ENCODE measurements at places on chromosomes 4 and X.

- DNase-seq, result peak; percentile 11
Observed at GRCh38 chr4:85824166-85824945, 349.4 kb downstream of the ARHGAP24 start.

GRCh38 chr4:5568931-5569330 is 139.4 kb downstream of the EVC2 start:
- peak; percentile 36 for DNase-seq

DNA sequence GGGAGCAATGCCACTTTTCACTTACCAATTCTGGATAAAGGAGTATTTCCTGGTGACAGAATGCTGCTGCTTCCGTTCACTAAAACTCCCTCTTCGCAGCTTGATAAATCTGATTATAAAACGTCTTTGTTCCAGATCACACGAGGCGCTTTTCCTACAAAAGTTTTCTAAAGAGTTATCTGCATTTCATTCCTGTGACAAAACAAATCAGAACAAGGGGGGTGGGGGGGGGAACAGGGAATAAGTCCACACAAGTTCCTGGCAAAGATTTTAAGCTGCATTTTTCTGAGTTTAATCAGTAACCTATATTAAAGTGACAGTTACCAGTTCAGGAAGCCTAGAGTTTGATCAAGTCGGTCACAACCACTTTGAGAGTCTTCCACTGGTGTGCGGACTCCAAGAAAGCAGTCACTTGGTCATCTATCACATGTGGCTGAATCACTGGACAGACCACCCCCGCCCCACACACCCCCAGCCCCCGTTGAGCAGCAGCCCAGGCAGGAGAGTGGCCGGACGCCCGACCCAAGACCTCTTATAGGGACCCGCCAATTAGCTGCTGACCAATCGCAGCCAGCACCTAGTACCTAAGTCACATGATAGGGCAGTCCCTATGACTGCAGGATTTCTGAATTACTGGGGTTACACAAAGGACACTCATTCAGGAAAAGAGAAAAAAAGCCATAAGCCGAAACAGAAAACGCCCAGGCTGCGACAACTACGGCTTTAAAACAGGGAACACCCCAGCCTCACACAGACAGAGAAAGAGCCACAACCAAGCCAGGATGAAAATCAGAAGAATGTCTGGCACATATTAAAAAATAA is 569.3 kb upstream of the DIPK2B start:
- no peak for DNase-seq

GRCh38 chr4:126568652-126569570 is 1063.8 kb upstream of the INTU start:
- no peak for DNase-seq

- DNase-seq, result no peak
Observed at GRCh38 chr4:105164548-105164947, 17.9 kb downstream of the TET2 start.

- DNase-seq, result no peak
Observed at GRCh38 chrX:131067846-131068745, 9.9 kb downstream of the ARHGAP36 start.

- no peak for DNase-seq
Observed at GRCh38 chr4:122674371-122674770, 53.5 kb upstream of the IL21 start.

DNA sequence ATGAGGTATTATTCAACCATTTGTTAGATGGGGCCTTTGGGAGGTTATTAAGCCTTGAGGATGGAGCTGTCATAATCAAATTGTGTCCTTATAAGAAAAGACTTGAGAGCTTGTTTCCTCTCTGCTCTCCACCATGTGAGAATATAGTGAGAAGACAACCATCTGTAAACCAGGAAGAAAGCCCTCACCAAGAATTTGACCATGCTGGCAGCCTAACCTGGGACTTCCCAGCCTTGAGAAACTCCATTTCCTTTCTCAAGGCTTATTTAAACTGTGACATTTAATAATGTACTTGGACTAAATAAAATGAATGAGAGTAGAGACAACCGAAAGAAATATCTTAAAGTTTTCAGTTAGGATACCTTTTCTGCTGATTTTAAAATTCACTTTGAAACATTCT is 83.7 kb upstream of the GC start:
- DNase-seq, result no peak

GRCh38 chr4:53205970-53206369 is 159.9 kb downstream of the SCFD2 start:
- DNase-seq, result no peak

GRCh38 chr4:172050911-172051310 is 237.7 kb downstream of the GALNTL6 start:
- DNase-seq, result no peak

DNA sequence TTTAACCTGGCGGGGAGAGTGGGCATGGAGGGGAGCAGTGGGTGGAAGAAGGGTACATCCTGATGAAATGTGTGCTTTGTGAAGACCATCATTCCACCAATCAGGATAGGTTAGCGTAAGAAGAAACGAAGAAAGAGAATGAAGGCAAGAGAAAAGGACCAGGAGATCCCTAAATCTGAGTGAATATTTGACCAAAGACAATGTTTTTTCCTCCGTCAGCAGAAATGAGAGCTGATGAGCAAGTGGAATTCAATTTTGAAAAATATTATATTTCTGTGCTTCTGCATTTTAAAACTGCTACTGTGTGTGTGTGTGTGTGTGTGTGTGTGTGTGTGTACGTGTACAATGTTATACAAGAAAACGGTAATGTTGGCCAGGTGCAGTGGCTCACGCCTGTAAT is 58.3 kb upstream of the NOCT start:
- DNase-seq, result no peak

DNA sequence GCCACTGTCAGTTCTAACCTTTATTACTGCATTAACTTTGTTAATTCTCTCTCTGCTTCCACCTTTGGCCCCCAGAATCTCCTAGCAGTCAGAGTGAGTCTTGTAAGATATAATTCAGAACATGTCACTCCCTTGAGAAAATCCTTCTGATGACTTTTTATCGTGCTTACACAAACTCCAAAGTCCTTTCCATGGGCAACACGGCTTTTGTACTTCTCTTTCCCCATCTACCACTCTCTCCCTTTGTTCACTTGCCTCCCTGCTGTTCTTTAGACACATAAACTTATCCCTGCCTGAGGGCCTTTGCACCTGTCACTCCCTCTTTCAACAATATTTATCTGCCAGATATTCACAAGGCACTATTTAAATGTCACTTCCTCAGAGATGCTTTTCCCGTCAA is 64.8 kb downstream of the MAOB start:
- no peak for DNase-seq

DNA sequence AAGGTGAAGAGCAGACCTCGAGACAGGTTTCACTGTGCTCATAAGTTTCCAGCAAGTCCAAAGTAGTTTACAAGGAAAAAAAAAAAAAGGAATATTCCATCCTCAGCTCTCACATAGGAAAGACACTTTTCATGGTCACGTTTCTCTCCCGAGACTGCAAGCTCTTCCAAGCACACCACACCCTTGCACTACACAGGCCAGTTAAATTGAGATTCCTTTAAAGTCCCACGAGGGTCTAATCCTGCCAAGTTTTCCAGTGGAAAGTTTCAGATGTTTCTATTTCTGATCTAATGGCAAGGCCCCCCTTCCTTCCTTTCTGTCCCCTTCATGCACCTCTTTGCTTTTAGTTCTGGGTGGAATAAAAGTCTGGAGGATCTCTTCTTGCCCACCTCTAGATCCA is 67.9 kb upstream of the PCDH19 start:
- no peak for DNase-seq

- no peak for DNase-seq
Observed at GRCh38 chrX:150759568-150760416, 66.6 kb downstream of the MTMR1 start.

GRCh38 chr4:112515198-112516065 is 548 bp downstream of the NEUROG2 start:
- DNase-seq, result no peak

DNA sequence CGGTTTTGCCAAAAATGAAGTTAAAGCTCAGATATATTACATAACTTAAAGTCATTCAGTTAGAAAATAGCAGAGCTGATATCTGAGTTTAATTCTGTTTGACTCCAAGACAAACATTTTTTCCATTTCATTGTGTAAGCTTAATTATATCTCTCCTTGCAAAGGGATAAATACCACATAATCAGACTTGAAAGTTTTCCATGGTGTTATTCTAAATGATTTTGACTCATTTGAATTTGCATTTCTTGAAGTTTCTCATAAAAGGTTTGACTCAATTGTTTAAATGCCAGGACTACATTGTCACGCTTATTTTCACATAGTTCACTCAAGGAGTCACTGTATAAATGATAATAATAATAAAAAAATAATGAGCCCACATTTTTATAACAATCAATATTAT is 39.4 kb upstream of the DDX60 start:
- no peak for DNase-seq

GRCh38 chr4:136922066-136922465 is 610.2 kb downstream of the PCDH18 start:
- DNase-seq, result no peak

- DNase-seq, result no peak
Observed at GRCh38 chrX:151889421-151889820, 23.3 kb upstream of the MAGEA4 start.

DNA sequence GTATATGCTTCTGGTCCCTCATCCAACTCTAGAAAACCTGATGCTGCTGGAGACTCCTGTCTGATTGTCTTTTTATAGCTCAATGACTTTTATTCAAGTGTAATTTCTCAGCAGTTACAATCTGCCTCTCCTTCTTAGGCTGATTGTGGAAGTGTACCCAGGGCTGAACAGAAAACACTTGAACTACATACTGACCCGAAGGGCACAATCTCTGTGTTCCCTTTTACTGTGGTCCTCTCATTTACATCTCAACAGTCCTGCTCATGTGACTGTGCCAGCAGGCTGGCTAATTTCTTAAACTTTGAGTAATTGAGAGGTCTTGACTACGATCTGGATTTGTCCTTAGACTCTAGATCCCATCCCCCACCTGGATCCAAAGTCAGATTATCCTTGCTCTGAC is 863.4 kb downstream of the PDHA2 start:
- DNase-seq, result no peak

DNA sequence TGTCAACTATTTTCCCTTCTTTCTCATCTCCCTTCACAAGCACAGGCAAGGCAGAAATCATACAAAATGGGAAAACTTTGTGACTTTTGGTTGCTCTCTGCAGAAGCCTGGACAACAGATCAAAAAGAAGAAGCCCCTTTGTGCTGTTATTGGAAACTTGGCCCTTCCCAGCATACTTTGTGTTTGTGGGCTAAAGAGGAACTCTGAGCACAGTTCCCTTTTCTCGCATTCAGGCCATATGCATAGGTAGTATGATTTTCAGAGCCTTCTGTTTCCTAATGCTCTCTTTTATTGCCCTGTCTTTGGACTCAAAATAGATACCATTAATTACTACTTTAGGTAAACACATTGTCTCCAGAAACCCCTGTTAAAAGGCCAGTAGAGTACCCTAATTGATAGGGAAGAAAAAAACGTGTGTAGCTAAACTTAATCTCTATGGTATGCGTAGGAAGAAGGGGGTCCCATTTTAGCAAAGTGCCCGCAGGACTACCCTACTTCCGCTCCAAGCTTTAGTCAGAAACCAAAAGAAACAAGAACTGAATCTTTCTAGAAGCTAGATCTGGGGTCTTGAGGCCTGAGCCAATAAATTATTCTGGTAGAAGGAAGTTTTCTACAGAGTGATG is 26.6 kb downstream of the VSIG4 start:
- DNase-seq, result no peak

DNA sequence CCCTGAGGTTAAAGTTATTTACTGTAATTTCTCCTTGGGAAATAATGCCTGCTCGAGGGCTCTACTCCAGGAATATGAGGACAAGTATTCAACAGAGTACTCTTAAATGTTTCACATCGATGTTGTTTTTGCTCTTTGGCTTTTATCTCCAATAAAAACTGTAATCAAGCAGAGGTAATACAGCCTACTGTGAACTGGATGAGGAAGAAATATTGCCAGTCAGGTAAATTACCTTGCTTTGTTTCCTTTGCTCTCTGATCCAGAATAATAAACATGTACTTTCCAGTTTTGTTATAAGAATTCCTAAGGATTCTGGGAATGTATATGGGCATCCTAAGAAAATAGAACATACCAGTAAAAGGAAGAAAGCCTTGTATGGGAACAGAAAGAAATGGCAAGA is 60.4 kb downstream of the FNIP2 start:
- no peak for DNase-seq

GRCh38 chr4:7393601-7394575 is 40.8 kb downstream of the PSAPL1 start:
- DNase-seq, result no peak

GRCh38 chr4:20684852-20685763 is 15.2 kb upstream of the PACRGL start:
- DNase-seq, result peak; percentile 40

DNA sequence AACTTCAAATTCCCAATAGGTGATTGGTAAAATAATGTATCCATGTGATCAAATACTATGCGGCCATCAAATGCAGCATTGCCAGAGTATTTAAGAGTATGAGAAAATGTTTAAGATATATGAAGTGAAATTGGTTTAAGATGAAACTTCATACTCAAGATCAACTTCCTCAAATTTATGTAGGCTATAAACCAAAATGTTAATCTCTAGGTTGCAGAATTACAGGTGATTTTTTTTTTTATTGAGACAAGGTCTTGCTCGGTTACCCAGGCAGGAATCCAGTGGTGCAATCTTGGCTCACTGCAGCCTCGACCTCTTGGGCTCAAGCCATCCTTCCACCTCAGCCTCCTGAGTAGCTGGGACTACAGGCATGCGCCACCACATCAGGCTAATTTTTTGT is 25.3 kb downstream of the ACSL4 start:
- no peak for DNase-seq

GRCh38 chr4:41256131-41256739 is 493 bp upstream of the UCHL1 start:
- DNase-seq, result peak; percentile 64

- DNase-seq, result no peak
Observed at GRCh38 chr4:158459085-158459820, 62.4 kb upstream of the RXFP1 start.

DNA sequence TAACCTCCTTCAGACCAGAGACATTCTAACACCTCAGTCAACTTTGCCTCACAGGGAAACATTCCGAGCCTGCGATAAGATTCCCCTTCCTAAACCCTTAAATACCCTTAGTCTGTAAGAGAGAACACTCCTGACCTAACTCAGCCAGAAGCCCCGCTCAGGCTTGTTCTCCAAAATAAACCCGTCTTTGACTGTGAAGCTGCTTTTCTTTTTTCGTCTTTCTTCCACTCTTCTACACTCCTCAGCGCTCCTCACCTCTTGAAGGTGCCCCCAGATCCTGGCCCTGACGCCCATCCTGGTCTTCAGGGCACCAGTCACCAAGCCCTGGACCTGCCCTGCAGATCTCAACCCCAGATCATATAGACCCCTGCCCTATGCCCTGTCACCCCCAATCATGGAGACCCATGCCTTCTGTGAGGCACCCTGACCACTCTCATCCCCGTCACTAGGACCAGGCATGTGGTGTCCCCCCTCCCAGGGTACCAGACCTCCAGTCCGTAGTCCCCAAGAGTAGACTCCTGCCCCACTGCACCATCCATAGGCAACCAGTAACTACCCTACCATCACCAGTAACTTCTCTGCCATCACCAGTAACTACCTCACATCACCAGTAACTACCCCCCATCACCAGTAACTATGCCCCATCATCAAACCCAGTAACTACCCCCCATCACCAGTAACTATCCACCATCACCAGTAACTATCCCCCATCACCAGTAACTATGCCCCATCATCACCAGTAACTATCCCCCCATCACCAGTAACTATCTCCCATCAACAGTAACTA is 3.5 kb downstream of the ASMTL start:
- DNase-seq, result no peak
